ENCODE measurements at places on chromosomes 2 and 18.

DNA sequence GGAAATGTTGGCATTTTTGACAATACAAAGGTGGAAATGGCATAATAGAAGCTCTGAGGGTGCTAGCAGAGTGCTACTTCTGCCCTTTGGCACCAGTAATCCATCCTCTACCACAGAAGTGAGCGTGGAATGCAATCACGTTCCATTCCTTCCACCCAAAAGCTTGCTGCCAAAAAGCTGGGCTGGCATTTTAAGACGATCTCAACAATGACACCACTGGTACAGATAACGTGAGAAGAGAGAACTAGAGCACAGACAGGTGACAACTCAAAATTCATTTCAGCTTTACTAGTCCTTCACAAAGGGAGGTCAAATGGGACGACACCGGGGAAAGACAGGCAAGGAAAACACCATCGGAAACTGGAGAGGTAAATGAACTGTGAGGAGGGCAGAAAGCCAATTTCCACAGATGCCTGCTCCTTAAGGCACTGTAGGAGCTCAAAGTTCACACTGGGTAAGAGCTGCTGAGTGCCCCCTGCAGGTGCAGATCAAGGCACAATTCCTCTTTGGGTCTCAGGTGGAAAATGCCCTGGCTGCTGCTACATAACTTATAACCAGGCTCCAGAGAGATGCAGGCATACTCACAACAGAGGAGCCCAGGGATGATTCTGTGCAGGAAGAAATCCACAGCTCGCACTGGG is 50.7 kb upstream of the RNU4ATAC start:
- DNase-seq: no peak

GRCh38 chr2:240245706-240246105 is 105.2 kb upstream of the OTOS start:
- DNase-seq: no peak

DNA sequence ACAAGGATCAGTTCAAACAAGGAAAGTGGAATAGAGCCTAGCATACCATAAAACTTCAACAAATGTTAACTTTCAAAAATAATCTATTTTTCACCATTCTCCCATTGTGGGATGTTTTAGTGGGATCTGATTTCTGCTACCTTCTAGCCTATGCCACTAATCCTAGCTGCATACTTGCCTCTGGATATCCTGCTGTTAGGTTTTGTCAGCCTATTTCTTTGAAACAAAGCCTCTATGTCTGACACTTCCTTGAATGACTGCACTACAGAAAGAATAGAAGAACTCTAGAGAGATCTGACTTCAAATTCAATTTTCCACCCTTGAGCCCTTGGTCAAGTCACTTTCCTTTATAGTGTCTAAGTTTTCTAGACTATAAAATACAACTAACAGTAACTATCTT is 291.5 kb downstream of the PTH2R start:
- DNase-seq: no peak

- DNase-seq: no peak
These were observed 385.2 kb downstream of the TNS1 start for GRCh38 chr2:217617616-217618022.

GRCh38 chr18:41134426-41134825 is 820.6 kb upstream of the PIK3C3 start:
- no peak for DNase-seq

GRCh38 chr18:48135436-48135966 is 205.0 kb upstream of the SMAD2 start:
- DNase-seq: no peak

GRCh38 chr2:11642972-11643371 is 27.0 kb downstream of the NTSR2 start:
- no peak for DNase-seq

GRCh38 chr18:55339990-55340389 is 248.0 kb downstream of the TCF4 start:
- no peak for DNase-seq

- peak; percentile 92 for DNase-seq
These were observed 3.3 kb upstream of the SOS1 start for GRCh38 chr2:39124000-39124745.

DNA sequence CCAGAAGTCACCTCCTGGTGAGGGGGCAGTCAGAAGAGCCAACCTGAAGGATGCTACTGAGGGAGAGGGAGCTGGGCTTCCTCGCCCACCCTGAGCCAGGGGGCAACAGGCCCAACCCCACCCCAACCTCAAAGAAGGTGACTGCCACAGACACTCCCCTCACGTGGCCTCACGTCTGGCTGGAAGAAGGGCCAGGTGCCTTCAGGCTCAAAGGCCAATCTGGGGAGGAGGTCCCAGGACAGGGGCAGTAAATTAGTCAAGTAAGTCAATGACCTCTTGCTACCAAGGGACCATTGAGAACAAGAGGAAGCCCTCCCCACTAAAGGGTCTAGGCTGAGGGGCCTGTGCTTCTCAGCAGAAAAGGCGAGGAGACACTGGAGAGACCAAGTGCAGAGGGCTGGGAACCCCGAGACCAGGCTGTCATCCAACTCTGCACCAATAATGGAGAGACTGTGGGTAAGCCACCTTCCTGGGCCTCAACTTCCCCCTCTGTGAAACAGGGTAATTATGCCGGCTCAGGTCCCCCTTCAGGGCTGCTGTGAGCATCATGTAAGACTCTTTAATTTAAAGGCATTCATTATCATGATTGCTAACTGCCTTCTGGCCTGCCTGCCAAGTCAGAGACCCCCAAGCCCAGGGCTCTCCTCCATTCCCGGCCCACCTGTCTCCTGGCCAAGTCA is 20.2 kb upstream of the TNS1 start:
- no peak for DNase-seq

DNA sequence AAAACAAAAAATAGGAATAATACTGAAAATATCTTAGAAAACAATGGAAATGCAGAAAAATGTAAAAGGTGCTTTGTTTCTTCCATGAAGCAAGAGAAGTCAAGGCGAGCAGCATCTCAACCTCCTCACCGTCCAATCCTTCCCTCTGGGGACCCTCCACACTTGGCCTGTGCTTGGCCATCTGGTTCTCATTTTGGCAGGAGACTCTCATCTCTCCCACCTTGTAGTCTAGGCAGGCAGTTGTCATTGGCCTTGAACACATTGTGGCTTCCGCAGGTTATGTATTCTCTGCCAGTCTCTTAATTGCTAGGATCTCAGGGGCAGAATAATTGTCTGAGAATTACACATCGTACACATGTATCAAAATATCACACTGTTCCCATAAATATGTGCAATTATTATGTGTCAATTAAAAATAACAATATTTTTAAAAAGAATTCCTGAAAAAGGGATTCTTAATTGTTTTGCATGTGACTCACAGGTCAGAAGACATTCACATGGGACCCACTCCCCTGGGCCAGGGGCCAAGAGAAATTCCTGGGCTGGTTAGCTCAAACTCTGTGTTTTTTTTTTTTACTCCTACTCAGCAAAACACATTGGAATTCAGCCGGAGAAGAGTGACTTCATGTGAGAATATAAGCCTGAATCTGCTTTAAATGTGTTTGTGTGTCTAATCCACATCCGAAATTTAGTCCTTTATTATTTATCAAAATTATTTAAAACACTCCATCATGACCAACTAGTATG is 14.0 kb upstream of the ANKRD62 start:
- DNase-seq: no peak

DNA sequence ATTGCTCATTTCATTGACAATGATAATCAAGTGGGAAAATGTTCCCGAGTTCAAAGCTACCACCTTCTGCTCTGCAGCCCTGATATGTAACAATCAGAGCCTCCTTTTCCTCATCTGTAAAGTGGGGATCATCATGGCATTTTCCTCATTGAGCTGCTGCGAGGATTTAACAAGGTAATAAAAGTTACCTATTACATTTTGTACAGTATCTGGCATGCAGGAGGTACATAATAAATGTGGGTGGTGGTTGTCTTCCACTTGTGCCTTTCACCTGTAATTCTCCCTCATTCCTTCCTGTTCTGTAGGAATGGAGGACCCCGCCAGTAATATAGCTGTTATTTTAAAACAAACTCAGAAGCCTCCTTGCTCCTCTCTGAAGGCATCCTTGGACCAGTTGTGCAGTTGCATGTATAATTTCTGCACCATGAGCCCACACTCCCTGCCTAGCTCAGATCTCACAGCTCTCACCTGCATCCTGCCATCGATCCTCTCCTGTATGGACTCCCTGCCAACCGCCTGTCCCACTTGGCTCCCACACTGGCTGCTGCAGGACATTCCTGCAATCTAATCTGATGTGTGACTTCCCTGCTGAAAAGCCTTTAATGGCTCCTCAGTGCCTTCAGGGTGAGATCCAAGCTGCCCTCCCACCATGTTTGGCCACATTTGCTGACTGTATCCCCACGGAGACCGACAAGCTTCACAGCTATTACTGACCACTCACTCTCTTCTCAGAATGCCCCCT is 350.4 kb downstream of the EN1 start:
- DNase-seq: no peak

GRCh38 chr2:48107326-48107925 is 201.1 kb upstream of the FBXO11 start:
- DNase-seq: no peak

- no peak for DNase-seq
These were observed 101.5 kb downstream of the NCOA1 start for GRCh38 chr2:24592441-24593100.

- DNase-seq: no peak
These were observed 19.6 kb upstream of the REL start for GRCh38 chr2:60861736-60862135.

- DNase-seq: no peak
These were observed 139.2 kb upstream of the PDE1A start for GRCh38 chr2:182565911-182566567.

- no peak for DNase-seq
These were observed 72.8 kb downstream of the PTH2R start for GRCh38 chr2:208479342-208479741.

- no peak for DNase-seq
These were observed 5.4 kb upstream of the MTCL1 start for GRCh38 chr18:8699948-8700347.

GRCh38 chr2:66477135-66477842 is 42.4 kb downstream of the MEIS1 start:
- no peak for DNase-seq

DNA sequence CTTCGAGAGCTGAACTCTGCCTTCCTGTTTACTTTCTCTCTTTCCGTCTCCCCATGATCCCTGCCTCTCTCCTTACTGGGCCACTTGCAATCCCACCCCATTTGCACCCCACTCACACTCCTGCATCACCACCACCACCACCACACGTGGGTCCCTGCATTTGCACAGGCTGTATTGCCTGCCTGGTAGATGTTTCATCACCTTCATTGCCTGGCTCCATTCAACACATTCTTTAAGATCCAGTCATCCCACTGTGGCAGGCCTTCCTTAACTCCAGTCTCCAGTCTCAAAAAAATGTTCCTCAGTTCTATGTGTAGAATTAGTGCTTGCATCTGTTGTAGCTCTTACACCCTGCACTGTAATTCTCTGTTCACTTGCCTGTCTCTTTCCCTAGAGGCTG is 13.9 kb downstream of the NOSTRIN start:
- DNase-seq: no peak

- DNase-seq: no peak
These were observed 190.7 kb upstream of the GATA6 start for GRCh38 chr18:21978546-21979170.

DNA sequence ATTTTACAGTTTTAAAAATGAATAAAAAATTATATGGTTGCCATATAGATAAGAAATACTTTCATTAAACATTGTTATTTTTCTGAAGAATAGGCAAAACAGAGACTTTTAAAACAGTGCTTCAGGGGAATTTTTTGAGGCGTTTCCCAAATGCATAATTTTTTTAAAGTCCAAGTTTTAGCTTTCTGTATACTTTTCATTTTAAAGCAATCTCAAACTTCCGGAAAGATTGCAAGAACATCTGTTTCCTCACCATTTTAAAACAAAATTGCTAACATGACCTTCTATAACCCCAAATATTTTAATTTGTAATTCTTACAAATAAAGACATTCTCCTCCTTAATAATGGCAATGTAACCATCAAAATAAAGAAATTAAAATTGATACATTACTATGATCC is 15.1 kb upstream of the MBD2 start:
- DNase-seq: no peak

- no peak for DNase-seq
These were observed 336.5 kb upstream of the SLC39A10 start for GRCh38 chr2:195320413-195320973.

GRCh38 chr2:199460101-199460671 is 2.4 kb upstream of the SATB2 start:
- no peak for DNase-seq

DNA sequence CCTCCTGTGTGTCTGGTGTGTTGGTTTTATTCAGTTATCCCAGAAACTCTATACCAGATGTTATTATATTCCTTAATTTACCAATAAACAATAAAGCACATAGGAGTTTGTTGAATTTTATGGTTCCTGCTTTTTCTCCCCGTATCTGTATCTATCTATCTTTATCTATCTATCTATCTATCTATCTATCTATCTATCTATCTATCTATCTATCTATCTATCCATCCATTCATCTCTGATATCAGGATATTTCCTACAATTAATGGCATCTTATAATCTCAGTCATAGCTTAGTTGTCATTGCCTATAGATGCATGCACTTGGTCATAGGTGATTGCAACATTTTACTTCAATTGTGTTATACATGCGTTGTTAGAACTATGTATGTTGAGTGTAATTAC is 500.2 kb upstream of the ZEB2 start:
- no peak for DNase-seq

DNA sequence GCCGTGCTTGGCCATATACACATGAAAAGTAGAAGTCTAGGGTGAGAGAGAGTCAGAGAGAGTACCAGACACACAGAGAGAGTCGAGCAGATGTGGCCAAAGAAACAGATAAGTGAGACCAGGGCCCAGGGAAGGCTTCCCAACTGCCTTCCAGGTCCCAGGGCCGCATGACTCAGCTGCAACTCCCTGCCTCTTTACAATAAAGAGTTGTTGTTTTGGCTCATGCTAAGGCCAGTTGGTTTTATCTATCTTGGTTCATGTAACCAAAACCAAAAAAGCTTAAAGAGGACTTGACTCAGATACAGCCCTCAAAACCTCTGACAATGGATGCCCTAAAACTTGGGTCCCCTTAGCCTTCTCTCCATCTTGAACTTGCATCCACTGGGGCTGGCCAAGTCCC is 36.9 kb downstream of the REEP1 start:
- DNase-seq: no peak

GRCh38 chr2:205998583-205998982 is 87.4 kb downstream of the INO80D start:
- DNase-seq: no peak

- no peak for DNase-seq
These were observed 1.2 kb downstream of the STON1 start for GRCh38 chr2:48531141-48531648.

- no peak for DNase-seq
These were observed 219.8 kb downstream of the SH3BP4 start for GRCh38 chr2:235171550-235172031.

GRCh38 chr2:60644951-60645350 is 91.5 kb upstream of the BCL11A start:
- DNase-seq: no peak

- no peak for DNase-seq
These were observed 29.6 kb downstream of the TNS1 start for GRCh38 chr2:217973008-217973787.

- DNase-seq: no peak
These were observed 145.9 kb downstream of the GFPT1 start for GRCh38 chr2:69241093-69241492.

GRCh38 chr2:127043367-127044164 is 63.4 kb downstream of the BIN1 start:
- DNase-seq: no peak

GRCh38 chr18:62904396-62905285 is 189.3 kb downstream of the PHLPP1 start:
- DNase-seq: no peak
